GF-D8 (cell line): ENCODE measurements at places on chromosomes 12 and 14.

- no peak for DNase-seq
Measured at GRCh38 chr12:93002293-93003054, 73.4 kb upstream of the EEA1 start.

- DNase-seq, result no peak
Measured at GRCh38 chr14:77041881-77042545, 13.5 kb upstream of the IRF2BPL start.

GRCh38 chr12:22016982-22017381 is 29.0 kb upstream of the CMAS start:
- no peak for DNase-seq

DNA sequence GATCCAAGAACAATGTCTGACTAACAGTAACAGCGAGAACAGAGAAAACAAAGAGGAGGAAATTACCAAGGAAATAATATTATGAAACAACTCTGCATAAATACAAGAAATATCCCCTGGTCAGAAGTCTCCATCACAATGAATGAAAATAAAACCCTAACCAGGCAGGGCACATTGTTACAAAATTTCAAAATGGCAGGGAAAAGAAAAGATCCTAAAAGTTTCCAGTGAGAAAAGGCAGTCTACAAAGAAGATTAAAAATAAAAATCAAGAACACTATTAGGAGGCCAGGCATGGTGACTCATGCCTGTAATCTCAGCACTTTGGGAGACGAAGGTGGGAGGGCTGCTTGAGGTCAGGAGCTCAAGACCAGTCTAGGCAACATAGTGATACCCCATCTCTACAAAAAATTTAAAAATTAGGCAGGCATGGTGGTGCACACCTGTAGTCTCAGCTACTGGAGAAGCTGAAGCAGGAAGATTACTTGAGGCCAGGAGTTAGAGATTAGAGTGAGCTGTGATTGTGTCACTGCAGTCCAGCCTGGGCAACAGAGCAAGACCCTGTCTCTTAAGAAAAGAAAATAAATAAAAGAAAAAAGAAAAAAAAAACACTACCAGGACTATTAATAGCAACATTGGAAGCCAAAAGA is 47.8 kb downstream of the FERMT2 start:
- no peak for DNase-seq
